ENCODE measurements at places on chromosomes 11 and 22.

- DNase-seq: no peak
These were observed 62.3 kb upstream of the CCT8L2 start for GRCh38 chr22:16654882-16655281.

DNA sequence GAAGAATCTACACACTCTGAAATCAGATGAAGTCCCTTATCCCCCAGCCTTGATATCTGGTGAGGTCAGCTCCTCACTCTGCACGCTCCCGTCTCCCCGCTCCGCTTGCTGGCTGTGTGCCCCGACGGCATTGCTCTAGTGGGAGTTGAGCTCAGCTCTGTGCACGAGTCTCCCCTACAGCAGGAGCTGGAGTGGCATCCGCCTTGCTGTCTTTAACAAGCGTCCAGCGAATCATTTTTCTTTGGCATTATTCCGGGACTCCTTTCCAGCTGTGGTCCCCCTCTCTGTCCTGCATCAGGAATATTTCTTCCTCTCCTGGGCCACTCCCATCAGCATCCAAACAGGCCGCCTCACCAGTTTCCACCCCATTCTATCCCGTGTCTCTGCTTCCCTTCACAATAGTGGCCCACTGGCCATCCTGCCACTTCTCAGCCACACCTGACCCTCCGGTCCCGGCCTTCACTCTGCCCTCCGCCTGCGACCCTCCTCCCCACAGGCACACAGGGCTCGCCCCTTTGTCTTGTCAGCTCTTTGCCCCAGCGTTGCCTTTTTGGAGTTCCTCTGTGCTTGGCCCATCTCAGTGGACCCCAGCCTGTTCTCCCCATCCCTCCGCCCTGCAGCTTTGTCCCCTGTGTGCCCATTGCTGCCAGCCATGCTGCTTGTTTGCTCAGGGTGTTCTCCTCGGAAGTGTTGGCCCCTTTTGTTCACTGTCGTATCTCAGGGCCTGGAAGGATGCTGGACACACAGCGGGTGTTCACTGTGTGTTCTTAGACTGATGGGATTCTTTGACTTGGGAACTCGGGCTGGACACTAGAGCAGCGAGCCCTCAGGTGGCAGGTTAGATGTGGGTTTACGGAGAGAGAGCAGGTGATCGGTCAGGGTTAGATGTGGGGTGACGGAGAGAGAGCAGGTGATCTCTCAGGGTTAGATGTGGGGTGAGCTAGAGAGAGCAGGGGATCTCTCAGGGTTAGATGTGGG is 441.8 kb downstream of the TBC1D22A start:
- DNase-seq: no peak

- no peak for DNase-seq
These were observed 364.1 kb upstream of the PITPNB start for GRCh38 chr22:28283068-28283654.

DNA sequence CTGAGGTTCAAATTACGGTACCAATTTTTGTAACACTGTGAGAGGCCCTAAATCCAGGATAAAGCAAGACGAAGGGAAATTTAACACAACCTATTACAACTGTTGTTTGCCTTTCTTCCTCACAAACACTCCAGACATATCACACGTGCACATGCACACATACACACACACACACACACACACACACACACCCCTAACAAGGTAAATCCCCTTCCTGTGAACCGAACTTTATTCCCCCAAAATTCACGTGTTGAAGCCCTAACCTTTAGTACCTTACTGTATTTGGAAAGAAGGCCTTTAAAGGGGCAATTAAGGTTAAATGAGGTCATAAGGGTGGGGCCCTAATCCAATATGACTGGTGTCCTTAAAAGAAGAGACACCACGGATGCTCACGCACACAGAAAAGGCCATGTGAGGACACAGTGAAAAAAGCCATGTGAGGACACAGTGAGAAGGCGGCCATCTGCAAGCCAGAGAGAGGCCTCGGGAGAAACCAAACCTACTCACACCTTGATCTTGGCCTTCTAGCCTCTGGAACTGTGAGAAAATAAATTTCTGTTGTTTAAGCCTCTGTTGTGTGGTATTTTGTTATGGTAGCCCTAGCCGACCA is 1.8 kb downstream of the SERGEF start:
- DNase-seq: peak; percentile 24

DNA sequence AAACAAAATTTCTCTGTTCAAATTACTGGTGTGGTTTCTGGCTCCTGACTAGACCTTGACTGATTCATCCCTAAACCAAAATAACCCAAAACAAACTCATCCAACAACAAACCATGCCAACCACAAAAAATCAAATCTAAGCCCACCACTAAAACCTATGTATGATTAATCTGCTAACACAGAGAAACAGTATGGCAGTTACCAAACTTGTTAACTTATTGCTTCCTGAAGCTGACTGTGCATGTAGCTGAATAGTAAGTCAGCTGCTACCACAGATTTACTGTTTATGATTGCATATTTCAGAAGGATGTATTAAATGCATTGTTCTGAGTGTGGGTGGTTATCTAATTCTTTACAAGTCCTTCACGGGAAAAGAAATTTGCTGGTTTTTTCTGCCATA is 231.1 kb downstream of the SWAP70 start:
- no peak for DNase-seq

GRCh38 chr11:118306556-118306955 is 2.0 kb downstream of the CD3E start:
- no peak for DNase-seq

DNA sequence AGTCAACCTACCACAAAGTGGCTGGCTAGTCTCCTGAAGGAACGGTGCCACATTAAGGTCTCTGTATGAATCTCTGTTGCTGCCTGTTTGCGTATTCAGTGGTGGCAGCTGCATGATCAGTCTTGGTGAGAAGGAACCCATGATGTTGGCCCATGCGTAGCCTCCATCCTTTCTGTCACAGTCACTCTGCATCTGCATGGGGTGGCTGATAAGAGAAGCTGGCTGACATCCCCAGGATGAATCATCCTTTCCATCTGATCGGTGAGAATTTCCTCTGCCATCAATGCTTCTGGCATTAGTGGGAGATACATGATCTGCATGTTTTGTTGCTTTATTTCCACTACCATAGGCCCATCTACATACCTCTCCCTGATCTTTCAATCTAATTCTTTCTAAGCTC is 199.0 kb upstream of the NECTIN1 start:
- no peak for DNase-seq

DNA sequence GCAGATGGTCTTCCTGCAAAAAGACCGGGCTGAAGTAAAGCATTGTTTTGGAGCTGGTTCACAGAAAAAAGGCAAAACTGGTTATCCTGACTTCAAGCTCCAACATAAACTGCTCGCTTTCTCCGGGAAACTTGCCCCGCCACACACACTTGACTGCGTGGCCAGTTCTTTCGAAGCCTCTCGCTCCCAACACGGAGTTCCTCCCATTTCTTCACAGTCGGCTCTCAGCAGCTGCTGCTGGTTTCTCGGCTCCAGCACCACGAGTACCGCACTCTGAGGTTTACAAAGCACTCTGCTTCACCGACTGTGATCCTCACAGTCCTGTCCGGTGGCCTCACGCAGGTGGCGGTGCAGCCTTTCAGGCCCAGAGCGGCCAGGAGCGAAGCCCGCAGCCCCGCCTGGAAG is 264 bp downstream of the CHEK1 start:
- DNase-seq: no peak

GRCh38 chr22:27624705-27625104 is 176.9 kb downstream of the MN1 start:
- no peak for DNase-seq
